ENCODE measurements at places on chromosomes 2 and 18.

DNA sequence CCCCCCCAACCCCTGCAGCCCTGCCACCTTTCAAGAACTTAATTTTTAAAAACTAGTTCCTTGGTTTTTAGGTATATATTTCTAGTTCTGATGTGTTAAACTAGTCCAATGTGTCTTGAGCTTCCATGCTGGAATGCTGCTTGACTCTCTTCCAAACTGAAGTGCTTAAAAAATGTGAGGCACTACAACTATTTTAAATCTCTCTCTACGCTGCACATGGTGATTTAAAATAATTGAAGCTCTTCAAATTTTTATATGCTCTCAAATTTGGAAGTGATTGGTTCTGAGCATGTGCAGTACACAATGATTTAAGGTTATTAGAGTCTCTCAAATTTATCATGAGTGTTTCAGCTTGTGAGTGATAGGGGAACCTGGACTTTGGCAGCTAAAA is 192.6 kb upstream of the ZEB2 start:
- DNase-seq: no peak

DNA sequence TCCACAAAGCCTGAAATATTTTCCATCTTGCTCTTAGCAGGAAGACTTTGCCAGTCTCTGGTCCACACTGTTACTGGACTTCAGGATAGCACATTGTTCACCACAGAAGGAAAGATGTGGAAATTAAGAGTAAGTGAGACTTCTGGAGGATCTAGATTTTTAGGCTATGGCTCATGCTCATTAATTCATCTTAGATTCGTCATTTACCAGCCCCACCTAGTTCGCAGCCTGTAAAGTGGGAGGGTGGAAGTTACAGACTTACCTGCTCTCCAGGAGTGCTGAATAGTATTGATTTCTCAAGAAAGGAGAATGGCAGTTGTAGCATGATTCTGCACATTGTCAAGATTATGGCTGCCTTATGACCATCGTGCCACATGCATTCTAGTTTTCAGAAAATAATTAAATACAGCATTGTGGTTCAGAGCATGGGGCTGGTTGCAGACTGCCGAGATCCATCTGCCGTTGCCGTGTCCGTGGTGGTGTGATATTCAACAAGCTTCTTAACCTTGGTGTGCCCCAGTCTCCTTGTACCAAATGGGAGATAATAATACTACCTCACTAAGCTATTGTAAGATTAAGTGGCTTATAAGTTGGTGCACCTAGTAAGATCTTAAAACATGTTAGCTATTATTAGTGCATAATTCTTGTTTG is 56.8 kb downstream of the RNF144A start:
- no peak for DNase-seq

- DNase-seq: no peak
Observed at GRCh38 chr2:222945887-222946286, 85.1 kb downstream of the ACSL3 start.

DNA sequence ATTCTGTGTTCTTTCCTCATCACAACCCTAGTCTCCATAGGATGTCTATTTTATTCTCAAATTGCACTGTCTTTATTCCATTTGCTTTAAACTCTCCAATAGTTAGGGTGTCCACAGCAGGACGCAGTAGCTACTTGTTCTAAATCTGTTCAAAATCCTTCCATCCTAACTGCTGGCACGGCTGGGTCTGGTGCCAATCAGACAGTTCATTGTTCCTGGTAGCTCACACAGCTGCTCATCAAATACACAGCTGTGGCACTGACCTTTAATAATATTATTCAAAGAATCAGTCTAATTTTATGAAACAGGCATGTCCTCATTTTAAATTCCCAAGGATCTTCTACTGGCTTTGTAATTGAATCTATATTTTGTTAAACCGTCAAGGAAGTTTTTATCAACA is 59.7 kb upstream of the TMEFF2 start:
- DNase-seq: no peak

- no peak for DNase-seq
Observed at GRCh38 chr18:64405161-64405560, 256.3 kb upstream of the LINC00305 start.

GRCh38 chr2:100731535-100731981 is 88.4 kb upstream of the NPAS2 start:
- no peak for DNase-seq

DNA sequence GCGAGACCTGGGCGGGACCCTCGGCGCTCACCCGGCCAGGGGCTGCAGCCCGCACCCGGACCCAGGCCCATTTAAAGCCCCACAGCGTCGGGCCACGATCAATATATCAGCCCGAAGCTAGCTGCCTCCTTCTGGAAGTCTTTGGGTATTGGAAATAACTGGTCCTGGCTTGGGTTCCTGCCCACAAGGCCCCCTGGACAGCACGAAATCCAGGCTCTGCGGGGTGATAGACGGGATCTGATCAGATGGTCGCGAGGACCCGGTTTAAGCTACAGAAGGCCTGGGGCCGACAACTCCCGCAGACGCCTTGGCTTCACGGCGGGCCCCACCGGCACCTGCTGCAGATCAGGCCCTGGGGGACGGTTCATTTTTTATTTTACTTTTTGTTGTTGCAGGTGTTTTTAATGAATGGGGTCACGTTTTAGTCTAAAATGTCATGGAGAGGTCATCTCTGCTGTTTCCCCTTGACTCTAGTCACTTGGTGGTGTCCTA is 362 bp upstream of the PSTPIP2 start:
- DNase-seq: no peak

- no peak for DNase-seq
Observed at GRCh38 chr18:25176518-25177042, 175.4 kb downstream of the ZNF521 start.

GRCh38 chr18:59733421-59733820 is 36.2 kb upstream of the CCBE1 start:
- DNase-seq: no peak
